ENCODE measurements at places on chromosomes 1 and 21.

DNA sequence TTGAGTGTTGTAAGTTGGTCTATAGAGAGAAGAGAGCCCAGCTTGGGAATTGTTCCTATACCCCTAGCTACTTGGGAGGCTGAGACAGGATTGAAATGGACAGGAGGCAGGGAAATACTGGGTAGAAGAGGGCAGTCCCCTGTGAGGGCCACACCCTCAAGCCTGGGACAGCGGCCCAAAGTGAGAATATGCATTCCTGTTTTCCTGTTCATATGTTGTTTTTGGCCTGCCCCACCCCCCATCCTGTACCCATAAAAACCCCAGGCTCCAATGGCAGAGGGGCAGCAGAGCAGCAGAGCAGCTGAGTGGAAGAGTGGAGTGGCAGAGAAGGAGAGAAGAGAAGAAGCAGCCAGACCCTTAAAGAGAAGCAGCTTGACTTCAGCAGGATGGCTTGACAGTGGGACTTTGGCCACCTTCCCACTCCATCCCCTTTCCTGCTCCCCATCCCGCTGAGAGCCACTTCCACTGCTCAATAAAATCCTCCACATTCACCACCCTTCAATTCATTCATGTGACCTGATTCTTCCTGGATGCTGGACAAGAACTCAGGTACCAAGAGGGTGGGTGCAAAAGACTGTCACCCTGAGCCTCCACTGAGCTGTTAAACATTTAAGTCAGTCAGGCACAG is 70.6 kb upstream of the PUM1 start:
- no peak for DNase-seq

DNA sequence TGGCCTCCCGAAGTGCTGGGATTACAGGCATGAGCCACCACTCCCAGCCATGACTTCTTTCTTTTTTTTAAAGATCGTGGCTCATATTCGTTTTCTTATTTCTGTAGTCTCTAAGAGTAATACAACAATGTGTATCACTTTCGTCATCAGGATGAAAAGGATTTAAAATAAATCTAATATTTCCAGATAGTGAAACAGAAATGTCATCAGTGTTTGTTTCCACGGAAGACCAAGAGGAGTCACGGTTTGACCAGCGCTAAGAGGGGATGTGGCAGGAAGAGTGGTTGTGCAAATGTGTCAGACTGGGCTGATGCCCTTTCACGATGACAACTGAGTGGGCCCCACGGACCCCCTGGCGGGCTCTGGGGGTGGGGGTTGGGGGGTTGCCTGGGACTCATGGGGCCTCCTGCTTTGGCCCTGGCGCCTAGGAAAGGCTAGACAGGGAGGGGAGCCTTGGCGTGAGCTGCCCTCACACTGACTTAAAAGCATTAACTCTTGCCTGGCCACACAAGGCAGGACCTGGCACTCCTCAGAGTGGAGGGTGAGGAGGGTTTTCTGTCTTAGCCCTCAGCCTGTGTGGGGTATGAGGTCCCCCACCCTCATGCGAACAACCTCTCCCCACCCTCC is 8.4 kb downstream of the SOX13 start:
- DNase-seq, result no peak

DNA sequence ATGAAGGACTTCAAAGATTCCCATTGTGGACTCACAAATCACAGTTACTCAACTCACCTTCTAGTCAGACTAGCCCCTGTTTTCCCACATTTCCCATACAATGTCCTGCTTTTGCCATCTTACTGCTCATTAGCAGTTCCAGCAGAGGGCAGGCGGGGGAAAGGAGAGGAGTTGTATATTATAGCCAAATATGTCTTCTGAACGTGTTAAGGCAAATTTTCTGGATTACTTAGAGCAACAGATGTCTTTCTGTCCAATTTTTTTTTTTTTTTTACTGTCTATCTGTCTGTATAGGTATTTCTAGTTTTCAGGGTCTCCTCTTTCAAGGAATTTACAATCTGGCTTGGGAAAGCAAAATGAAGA is 29.9 kb upstream of the DDAH1 start:
- no peak for DNase-seq

- DNase-seq, result no peak
Measured at GRCh38 chr1:170284016-170284415, 138.3 kb downstream of the NTMT2 start.

- no peak for DNase-seq
Measured at GRCh38 chr1:31531177-31531999, 44.9 kb upstream of the TINAGL1 start.

- DNase-seq, result no peak
Measured at GRCh38 chr1:10832703-10833102, 36.3 kb upstream of the CASZ1 start.

DNA sequence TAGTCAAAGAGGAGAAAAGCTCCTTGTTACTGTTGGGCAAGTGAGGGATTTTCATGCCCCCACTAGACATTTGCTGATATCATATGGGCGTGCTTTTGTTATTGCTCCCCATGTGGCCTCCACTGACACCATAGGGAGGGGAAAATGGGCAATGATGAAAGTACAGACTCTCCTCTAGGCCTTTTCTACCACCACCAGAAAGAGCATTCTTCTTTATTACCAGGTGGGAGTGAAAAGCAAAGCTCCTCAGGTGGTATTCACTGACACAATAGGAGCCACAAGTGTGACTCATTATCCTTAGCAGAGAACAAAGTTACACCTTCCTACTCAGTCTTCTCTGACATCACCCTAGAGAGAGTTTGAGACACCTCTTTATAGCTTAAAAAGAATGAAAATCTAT is 667.1 kb downstream of the LTN1 start:
- DNase-seq, result no peak

- DNase-seq, result no peak
Measured at GRCh38 chr1:40383488-40384412, 10.2 kb downstream of the SMAP2 start.

DNA sequence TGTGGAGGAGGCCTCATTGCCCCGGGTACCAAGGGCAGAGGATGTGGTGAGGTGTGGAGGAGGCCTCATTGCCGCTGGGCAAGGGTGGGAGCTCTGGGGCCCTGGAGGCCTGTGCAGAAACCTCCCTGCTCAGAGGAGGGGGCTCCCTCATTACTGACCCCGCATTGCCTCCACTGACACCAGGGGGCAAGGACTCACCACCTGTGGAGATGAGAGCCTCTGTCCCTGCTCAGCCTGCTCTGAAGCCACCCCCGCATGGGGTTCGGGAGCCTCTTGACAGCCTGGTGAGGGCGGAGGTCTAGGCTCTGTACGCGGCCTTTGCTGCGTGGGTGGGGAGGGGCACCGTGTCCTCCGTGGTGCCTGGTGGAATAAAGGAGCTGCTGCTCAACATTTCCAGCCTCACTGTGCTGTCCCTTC is 95.0 kb upstream of the COL6A1 start:
- DNase-seq, result no peak

- DNase-seq, result no peak
Measured at GRCh38 chr1:208344202-208344857, 100.1 kb upstream of the PLXNA2 start.

GRCh38 chr1:99531578-99532275 is 114.2 kb upstream of the PALMD start:
- DNase-seq, result no peak

DNA sequence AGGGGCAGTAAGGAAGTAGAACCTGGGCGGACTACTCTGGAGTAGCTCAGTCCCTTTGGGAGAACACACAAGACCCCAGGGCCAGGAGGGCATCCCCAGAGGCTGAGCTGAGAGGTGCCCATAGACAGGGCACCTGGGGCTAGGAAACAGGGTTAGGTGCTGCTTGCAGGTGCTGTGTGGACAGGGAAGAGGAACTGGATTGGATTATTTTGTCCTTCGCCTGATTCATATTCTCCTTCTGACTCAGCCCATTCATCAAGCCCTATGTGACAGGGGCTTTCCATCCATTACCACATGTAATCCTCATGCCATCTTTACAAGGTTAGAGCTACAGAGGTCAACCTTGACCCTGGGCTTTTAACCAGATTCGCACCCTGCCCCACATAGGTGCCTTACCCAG is 183.9 kb downstream of the C1orf94 start:
- DNase-seq, result no peak

DNA sequence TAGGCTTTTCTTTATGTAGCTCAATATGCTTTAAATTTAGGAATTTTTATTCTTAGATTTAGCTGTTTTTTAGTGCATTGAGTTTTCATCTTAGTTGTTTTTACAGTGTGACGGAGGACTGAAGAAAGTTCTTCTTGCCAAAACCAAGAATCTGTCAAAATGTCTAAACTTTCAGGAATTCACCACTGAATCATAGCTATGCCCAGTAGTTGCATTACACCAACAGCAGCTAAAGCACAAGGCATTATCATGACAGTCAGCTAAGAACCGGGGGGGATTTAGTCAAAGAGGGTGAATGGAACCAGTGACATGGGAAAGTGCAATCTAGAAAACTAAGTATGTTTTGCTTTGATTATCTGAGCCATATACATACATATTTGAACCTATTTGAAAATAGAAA is 6.5 kb upstream of the C1orf146 start:
- no peak for DNase-seq

DNA sequence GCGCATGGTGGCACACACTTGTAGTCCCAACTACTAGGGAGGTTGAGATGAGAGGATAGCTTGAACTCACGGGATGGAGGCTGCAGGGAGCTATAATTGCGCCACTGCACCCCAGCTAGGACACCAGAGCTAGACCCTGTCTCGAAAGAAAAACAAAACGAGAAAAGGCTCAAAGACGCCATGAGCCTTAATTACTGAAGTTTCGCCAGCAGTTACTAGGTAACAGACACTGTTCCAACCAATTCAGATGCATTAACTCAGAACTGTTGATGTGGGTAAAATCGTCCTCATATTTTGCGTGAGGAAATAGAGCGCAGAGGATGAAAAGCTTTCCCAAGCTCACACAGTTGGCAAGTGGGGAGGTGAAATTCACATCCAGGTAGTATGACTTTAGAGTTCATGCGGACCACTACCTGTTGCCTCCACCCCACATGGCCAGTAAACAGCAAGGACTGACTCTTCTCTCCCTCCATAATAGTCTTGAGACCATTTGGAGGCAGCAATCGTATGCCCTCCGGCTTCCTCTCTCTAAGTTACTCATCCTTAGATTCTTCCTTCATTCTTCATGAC is 40.1 kb downstream of the INAVA start:
- no peak for DNase-seq

- DNase-seq, result no peak
Measured at GRCh38 chr1:19656134-19656779, 8.4 kb upstream of the HTR6 start.

DNA sequence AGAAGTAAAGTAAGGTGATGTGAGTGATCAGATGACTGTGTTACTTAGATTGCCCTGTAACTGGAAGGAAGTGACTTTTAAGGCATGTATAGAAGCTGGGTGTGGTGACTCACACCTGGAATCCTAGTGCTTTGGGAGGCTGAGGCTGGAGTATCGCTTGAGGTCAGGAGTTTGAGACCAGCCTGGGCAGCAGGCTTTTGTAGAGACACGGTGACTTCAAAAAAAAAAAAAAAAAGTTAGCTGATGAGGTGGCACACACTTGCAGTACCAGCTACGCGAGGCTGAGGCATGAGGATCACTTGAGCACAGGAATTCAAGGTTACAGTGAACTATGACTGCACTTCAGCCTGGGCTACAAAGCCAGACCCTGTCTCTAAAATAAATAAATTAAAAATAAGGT is 2.3 kb upstream of the USP16 start:
- DNase-seq, result peak; percentile 50

GRCh38 chr1:180536821-180537372 is 21.9 kb upstream of the OVAAL start:
- DNase-seq, result no peak

DNA sequence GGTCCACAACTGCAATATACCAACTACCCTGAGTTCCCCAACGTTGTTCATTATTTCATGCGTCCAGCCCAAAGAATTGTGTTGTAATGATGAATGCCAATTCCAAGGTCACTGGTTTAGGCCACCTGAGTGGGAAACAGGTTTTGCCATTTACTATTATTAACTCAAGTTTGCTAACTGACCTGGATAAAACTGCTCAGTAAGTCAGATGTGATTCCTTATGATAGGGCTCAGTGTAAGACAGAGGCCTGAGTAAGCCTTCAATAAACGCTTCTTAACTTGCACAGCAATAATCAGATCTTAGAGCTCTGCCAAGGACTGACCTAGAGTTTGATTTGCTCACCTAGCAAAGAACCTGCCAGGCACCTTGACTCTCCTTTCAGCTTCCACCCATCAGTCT is 10.0 kb downstream of the PUM1 start:
- no peak for DNase-seq

DNA sequence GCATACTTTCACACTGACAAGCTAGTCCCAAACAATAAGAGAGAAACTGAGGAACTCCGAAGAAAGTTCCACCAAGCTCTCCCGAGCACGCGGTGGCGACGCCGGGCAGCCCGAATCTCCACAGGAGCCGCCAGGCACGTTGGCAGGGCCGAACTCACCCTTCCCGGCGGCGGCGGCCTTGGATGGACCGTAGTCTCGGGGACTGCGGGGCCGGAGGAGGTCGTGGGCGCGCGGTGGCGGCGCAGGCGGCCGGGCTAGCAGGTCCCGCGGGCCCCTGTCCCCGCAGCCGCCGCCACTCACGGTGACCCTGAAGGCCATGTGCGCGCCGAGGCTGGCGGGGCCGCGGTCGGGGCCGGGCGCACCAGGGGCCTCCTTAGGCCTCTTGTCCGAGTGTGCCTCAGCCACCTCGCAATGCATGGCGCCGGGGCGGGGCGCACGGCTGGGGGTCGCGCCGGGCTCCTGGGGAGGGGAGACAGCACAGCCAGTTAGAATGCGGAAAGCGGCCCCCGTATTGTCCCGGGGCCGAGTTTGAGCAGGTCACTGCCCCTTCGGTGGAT is 1.2 kb downstream of the GLIS1 start:
- DNase-seq, result no peak

- no peak for DNase-seq
Measured at GRCh38 chr1:36964830-36965229, 69.5 kb downstream of the GRIK3 start.

GRCh38 chr1:8184301-8184700 is 133.6 kb upstream of the SLC45A1 start:
- no peak for DNase-seq

- no peak for DNase-seq
Measured at GRCh38 chr1:205455581-205456382, at the start of gene BLACAT1. Gene BLACAT1 (minus strand): TSS chr1:205456045.

- no peak for DNase-seq
Measured at GRCh38 chr21:39064325-39065012, 118.8 kb downstream of the PSMG1 start.

- DNase-seq, result no peak
Measured at GRCh38 chr1:109804660-109805059, 40.9 kb upstream of the EPS8L3 start.

DNA sequence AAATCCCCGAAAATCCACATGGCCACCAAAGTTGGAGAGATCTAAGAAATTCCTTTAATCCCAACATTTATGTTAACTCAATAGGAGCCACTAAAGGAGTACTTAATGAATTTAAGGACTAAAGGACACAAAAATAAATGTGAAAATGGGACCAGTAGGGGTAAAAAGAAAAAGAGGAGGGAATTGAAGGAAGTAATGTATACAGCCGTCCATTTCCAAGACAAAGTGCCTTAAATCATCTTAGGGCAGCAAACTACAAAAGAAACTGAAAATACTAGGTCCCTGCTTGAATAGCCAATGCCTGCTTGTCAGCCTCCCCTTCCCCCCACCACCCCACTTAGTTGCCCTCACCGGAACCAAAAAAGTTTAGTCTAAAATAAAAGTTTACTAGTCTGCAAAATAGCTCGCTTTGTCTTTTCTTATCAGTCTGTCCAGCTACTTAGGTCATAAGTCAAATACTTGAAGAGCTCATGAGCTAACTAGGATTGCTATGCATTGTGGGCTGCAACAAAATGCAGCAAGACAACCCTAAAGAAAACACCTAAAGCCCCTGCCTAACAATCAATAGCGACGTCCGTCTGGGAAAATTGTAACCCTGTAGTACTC is 66.3 kb upstream of the TLR5 start:
- no peak for DNase-seq

- no peak for DNase-seq
Measured at GRCh38 chr21:30233228-30234020, 17.5 kb upstream of the CLDN8 start.
